Right ventricle myocardium inferior (tissue), 1 donor: ENCODE measurements at places on chromosomes 5 and 9. TPM values are rescaled to one million over a fixed set of nuclear protein-coding genes. Genes with fewer than 3 reads are reported as not detected.

Gene OR1J2
- total RNA-seq: not detected

Gene PALM2AKAP2
- 90.1 TPM for total RNA-seq

DNA sequence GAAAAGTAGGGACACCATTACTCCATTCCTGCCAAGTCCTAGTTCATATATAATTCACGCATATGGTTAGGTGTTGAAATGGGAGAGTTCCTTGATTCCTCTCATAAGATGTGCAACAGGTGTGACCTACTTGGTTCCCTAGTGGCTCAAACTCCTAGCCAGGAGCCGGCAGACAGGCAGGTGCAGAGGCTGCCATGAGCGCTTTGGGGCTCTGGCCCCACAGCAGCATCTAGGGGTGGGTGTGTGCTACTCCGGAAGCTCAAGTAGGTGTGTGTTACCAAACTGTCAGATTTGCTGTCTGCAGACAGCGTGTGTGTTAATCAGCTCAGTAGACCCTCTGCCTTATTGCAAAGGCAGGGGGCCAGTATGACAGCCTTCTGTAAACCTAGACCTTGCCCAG is 1652.4 kb upstream of the ACO1 start:
- DNase-seq: no peak

GRCh38 chr5:57761513-57761912 is 278.9 kb upstream of the ACTBL2 start:
- DNase-seq: no peak

DNA sequence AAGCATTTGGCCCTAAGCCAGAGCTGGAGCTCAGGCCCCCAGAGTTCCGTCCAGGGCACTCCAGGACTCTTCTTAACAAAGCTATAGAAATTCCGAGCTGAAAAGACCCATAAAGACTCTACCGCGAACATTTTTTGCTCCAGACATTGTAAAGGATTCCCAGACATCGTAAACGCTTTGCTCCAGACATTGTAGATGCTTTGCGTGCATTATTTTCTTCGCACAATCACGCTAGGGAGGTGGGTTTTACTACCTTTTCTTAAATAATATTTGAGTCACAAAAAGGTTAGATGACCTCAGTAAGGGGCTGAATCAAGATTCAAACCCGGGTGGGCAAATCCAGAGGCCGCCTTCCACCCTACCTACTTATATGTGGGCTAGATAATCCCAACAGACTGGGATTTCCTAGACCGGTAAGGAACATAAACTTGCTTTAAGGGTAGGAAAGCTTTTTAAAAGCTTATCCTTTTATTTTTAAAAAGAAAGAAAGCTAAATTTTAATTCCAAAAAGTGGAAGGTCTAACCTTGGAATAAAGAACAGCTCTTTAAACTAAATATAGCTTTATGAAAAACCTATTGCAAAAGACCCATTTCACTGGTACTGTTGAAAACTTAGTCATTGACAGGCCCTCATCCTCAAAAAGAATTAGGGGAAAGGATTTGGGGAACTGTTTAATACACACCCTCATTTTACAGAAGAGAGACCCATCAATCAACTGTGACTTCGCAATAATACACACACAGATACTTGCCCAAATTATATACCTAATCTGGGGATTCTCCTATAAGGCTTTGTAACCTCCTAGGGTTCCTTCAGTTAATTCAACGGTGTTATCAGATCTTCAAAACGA is 822 bp upstream of the TNIP1 start:
- DNase-seq: no peak

- DNase-seq: peak; percentile 84
Observed at GRCh38 chr9:34989946-34990635, 546 bp downstream of the DNAJB5 start.

Gene NR6A1
- total RNA-seq: 1.2 TPM

- DNase-seq: no peak
Observed at GRCh38 chr9:138053996-138054752, 176.6 kb downstream of the CACNA1B start.

DNA sequence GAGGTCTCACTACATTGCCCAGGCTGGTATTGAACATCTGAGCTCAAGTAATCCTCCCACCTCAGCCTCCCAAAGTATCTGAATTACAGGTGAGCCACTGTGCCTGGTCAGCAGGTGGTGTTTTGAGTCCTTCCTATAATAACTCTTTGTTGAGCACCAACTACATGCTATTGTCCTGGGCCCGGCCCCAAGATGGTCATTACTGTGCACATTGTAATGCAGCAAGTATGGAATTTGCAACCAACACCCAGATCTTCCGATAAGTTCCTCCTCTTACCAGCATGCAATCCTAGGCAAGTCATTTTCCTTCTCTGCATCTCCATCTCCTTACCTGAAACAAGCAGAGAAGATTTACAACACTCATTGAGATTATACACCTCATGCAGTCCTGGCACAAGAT is 510.3 kb upstream of the KLF4 start:
- DNase-seq: no peak

DNA sequence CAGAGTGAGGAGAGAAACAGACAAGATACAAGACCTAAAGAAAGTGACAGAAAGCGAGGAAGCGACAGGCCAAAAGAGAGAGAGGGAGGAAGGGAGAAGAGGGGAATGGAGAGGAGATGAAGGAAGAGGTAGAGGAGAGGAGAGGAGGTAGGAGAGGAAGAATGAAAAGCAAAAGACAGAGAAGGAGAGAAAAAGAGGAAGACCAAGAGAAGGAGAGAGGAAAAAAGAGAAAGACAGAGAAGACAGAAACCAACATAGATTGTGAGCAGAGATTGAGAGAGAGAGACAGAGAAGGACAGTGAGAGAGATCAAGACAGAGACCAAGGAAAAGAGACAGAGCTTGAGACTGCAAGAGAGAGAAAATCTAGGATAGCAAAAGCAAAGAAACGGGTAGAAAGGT is 58.6 kb upstream of the FNIP1 start:
- DNase-seq: no peak

Gene PFN3
- total RNA-seq: not detected

DNA sequence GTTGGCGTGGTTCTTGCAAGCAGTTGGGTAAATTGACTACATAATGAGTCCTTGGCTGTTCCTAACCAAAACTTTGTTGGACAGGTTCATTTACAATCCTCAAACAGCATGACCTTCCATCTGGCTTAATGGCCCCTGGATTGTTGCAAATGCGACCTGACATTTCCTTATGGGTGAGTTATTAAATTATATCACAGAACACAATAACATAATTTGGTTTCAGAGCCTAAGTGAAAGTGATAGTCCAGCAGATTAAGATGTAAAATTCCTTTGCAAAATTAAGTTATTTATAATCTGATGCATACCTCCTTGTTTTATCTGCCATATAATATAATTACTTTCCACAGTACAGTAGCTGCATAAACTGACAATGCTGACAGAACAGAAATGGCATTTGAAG is 224.4 kb downstream of the TUSC1 start:
- no peak for DNase-seq

Gene PCDHB8
- total RNA-seq: 2.2 TPM

- DNase-seq: no peak
Observed at GRCh38 chr5:18799482-18800128, 1165.3 kb downstream of the TAF11L14 start.

Gene PCDHA9
- not detected for total RNA-seq

DNA sequence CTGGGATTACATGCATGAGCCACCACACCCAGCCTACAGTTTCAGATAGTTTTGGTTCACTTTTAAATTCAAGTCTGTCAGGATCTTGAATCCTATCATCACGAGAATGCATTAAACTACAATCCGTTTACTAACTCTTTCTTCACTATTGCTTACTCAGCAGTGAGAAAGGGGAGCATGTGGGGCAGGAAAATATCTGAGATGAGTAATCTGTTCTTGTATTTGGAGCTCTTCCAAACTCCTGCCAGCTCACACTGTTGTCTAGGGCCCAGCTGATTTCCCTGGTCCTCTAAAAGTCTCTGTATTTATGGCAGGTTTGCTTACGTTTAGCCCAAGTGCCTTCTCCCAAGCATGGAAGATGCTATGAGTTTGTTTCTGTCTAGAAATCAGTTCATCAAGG is 152.2 kb downstream of the FGF18 start:
- DNase-seq: no peak

Gene TLX3
- not detected for total RNA-seq

DNA sequence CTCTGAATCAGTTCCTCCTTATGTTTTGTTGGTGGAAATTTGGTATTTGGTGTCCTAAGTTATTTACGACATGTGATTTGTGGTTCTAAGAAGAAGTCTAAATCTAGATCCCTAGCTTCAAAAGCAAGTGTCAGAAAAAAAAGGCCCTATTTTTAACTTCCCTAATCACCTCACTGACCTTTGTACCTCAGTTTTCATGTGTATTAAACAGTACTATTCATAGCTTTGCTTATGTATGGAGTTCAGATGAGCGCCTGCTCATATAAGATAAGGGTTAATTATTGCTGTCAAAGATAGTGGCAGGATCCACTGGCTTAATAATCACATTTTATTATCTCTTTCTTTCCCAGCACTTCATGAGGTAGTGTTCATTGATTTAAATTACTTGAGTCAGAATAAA is 318.2 kb downstream of the PARP8 start:
- DNase-seq: no peak

Gene FEM1C
- 46.9 TPM for total RNA-seq

GRCh38 chr5:178115814-178116142 is 2.4 kb downstream of the N4BP3 start:
- no peak for DNase-seq

GRCh38 chr5:134524826-134525682 is at the start of gene JADE2:
TSS of gene JADE2 (plus strand) at chr5:134525670. CDS start at chr5:134535858, 10,188 bp downstream.
- peak; percentile 87 for DNase-seq

DNA sequence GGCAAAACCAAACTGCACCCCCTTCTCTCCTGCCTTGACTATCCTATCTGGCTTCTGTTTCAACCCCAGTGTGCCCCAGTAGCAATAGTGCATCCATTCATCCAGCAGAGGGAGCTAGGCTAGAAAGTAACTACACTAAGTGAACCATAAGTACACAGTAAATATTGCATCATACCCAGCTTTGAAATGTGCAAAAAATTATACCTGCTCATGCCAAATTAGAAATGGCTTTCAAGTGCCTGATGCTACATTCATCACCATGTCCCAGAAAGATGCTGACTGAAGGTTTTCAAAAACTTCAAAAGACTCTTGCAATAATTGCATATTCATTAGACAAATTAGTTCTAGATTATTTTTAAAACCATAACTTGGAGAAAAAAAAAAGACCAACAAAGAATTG is 153.5 kb downstream of the PRELID2 start:
- no peak for DNase-seq

- no peak for DNase-seq
Observed at GRCh38 chr5:147169901-147170300, 64.9 kb upstream of the STK32A start.

Gene RCL1
- total RNA-seq: 5.0 TPM

GRCh38 chr5:158639881-158640592 is 459.7 kb downstream of the EBF1 start:
- no peak for DNase-seq

GRCh38 chr5:172806897-172807672 is 27.0 kb upstream of the ERGIC1 start:
- peak; percentile 94 for DNase-seq

- DNase-seq: no peak
Observed at GRCh38 chr9:98219794-98220370, 27.4 kb upstream of the CORO2A start.

Gene F12
- total RNA-seq: not detected

Gene MLANA
- not detected for total RNA-seq

- DNase-seq: no peak
Observed at GRCh38 chr9:127077644-127077946, 44.8 kb downstream of the ANGPTL2 start.

DNA sequence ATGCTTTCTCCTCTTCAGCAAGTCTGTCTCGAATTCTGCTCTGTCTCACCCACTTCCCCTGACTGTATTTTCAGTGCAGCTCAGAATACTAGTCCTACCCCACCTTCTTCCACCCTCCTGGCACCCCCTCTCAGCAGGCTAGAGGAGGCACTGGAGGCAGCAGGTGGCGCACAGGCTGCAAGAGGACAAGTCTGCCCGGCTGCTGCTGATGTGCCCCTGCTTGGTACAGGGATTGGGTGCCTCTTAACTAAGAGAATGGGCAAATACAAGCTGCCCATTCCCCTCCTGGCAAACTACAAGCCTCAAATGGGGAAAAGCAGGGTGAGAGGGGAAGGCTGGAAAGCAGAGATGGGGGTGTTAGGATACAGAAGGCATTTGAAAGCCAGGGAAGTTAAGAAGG is 5.1 kb downstream of the TLN1 start:
- no peak for DNase-seq

DNA sequence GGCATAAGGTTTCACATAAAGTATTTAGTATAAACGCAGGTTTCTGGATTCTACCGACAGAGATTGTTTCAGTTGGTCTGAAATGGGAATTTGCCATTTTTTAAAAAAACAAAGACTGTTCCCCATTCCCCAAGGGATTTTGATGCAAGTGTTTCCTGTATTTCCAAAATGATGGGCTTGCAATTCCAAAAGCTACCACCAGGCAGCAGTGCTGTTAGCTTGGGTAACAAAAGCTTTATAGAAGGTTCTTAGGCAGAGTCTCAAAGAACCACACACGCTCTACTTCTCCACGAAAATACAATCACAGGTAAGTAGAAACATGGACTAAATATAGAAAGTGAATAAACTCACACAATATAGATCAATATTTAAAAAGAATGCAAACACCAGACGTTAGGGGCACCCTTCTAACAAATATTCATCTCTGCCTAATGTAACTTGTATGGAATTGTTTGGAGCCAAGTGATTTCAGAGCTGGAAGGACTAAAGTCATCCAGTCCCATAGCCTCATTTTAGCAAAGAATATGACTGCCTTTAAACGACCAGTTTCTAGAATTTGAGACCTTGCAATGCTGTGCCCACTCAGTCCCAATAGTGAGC is 154.3 kb downstream of the SPOCK1 start:
- DNase-seq: no peak

Gene SLC30A5
- 30.2 TPM for total RNA-seq

GRCh38 chr5:101966476-101966875 is 329.6 kb downstream of the SLCO4C1 start:
- DNase-seq: no peak

Gene GRXCR2
- 5.5 TPM for total RNA-seq

Gene GNE
- 10.9 TPM for total RNA-seq

DNA sequence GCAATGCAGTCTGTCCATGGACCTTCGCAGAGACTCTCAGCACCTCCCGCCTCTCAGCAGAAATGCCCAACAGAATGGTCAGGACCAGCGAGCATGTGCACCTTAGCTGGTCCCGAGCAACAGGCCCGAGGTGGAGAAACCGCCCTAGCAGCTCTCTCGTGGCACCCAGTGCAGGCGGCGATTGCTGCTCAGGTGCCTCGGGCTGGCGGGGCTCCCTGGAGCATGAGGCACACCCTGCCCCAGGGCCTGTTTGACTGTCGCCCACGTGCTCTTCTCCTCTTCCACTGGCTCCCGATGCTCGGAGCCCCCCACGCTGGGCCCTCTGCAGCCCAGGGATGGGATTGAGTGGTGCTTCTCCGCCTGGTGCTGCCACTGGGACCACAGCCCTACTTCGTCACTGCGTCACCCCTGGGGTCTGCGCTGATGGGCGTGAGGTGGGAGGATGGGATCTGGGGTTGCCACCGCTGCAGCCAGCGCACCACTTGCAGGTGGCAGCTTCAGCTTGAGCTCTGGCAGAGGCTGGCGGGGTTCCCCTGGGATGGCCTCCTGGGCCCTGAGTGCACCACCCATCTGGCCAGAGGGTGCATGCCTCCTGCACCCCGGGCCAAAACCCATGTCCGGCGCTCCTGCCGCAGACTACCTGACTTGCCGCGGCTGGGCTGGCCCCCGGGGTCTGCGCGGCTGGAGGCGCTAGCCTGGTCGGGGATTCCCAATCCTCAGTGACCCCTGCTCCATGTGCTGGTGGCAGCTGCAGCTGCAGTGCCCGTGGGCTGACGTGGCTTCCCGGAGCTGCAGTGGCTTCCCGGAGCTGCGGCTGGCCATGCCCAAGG is 244.2 kb downstream of the FOXD4L6 start:
- no peak for DNase-seq
